ENCODE measurements at places on chromosomes 2 and 18. TPM values are rescaled to one million over a fixed set of nuclear protein-coding genes. Genes with fewer than 3 reads are reported as not detected.

GRCh38 chr18:40258311-40258710 is 1696.7 kb upstream of the PIK3C3 start:
- H3K36me3 ChIP-seq = no peaks in the 10 kb centered on the region
- no peaks in the 10 kb centered on the region for H3K4me1 ChIP-seq
- DNase-seq = no peak
- H3K27me3 ChIP-seq = no peaks in the 10 kb centered on the region
- H3K4me3 ChIP-seq = no peak overlapping the region

The DYNAP gene
- total RNA-seq = not detected

- no peak for DNase-seq
- H3K4me3 ChIP-seq = no peak overlapping the region
- no peak overlapping the region for H3K27ac ChIP-seq
- no peaks in the 10 kb centered on the region for H3K27me3 ChIP-seq
- H3K4me1 ChIP-seq = no peaks in the 10 kb centered on the region
Observed at GRCh38 chr2:183543731-183544130, 419.5 kb downstream of the NUP35 start.

DNA sequence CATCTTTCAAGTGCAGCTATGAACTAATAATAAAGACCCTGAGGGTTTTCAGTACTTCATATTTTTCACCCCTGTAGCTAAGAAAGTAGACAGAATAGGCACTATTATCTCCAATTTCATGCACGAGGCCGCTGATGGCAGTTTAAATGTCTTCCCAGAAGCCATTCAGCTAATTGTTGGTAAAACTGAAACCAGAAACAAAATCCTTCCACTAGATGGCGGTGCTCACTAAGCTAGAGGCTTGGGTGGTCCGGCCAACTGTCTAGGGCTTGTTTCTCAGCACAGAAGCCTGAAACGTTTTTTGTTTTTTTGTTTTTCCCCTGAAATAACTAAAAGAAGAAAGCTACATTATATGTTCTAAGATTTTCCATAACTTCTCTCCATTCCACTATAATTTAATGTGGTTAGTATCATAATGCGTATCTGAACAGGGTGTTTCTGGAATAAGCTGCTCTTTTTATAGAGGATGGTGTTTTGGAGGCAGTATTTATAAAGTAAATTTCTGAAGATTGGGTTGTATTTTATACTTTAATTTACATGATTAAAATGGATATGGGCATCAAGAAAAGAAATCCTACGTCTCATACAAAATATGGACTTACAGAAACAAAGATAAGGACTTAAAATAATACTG is 159.4 kb downstream of the PIK3C3 start:
- peaks cover 10% of the 10 kb centered on the region for H3K4me1 ChIP-seq
- H3K27me3 ChIP-seq = no peaks in the 10 kb centered on the region
- peak; percentile 94 for DNase-seq
- peak overlapping the region; percentile 10 for H3K27ac ChIP-seq

The IL36G gene
- total RNA-seq = not detected

- H3K4me1 ChIP-seq = no peaks in the 10 kb centered on the region
- no peaks in the 10 kb centered on the region for H3K27me3 ChIP-seq
- no peak overlapping the region for H3K4me3 ChIP-seq
- no peak overlapping the region for H3K27ac ChIP-seq
- no peak for DNase-seq
- no peaks in the 10 kb centered on the region for H3K36me3 ChIP-seq
Observed at GRCh38 chr18:62979176-62979575, 263.8 kb downstream of the PHLPP1 start.

The FER1L5 gene
- total RNA-seq = not detected

- H3K27ac ChIP-seq = no peak overlapping the region
- no peaks in the 10 kb centered on the region for H3K36me3 ChIP-seq
- no peak for DNase-seq
- no peaks in the 10 kb centered on the region for H3K27me3 ChIP-seq
Observed at GRCh38 chr2:23709311-23709710, 217.6 kb downstream of the ATAD2B start.

GRCh38 chr18:13730481-13730880 is 4.0 kb downstream of the RNMT start:
- H3K36me3 ChIP-seq = peaks cover 32% of the 10 kb centered on the region
- no peak overlapping the region for H3K4me3 ChIP-seq
- H3K27ac ChIP-seq = no peak overlapping the region
- H3K4me1 ChIP-seq = peaks cover 21% of the 10 kb centered on the region
- no peak for DNase-seq
- H3K27me3 ChIP-seq = no peaks in the 10 kb centered on the region

DNA sequence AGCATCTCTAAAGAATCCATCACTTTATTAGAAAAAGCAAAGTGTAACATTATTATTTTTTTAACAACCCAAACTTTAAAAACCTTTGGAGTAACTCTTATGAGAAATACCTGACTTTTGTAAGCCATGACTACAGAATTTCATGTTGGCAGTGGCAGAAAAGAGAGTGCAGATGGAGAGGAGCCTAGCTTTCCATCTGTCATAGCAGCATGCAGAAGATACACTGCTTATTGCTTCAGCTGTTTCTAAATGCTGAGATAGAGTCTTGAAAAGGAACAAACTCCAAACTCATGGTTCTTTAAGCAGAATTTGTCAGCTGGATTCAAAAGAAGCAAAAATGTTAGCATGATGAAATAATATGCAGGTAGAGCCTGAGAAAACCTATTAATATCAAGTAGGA is 1130.3 kb downstream of the DPP10 start:
- H3K27ac ChIP-seq = no peak overlapping the region
- H3K36me3 ChIP-seq = no peaks in the 10 kb centered on the region
- DNase-seq = no peak
- H3K27me3 ChIP-seq = no peaks in the 10 kb centered on the region
